Central memory CD4-positive, alpha-beta T cell (primary cell): ENCODE measurements at places on chromosomes 6 and 20.

DNA sequence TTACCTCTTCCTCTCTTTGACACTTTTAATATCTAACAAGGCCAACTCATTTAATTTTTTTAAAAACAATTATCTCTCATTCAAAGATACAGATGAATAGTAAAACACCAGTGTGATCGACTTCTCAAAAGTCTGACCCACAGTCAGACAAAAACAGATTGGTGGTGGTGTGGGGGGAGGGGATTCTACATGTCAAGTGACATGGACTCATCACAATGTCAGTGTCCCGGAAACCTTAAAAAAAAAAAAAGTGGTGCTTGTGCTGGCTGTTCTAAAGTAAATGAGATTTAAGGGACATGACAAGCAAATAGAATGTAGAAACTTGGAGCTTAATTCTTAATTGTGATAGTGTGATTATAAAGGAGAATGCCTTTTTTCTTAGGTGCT lies 16.3 kb upstream of the RFPL4B start:
- no peak for DNase-seq

DNA sequence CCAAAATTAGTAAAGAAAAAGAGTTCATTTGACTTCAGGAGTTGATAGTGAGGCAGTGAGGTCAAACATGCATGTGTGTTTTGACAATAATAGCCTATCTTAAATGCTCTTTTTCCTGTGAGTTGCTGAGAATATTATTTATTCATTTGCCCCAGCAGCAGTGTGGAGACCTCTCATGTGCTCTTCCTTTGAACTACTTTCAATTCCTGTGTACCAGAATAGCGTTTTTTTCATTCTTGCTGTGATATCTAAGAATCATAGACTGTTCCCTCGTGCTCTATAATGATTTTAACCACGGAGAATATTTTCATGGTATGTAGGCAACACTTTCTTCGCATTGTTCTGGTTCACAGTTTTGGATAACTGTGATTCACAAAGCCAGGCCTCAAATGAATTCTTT lies 5.2 kb downstream of the CDYL start:
- no peak for DNase-seq

- no peak for DNase-seq
Observed at GRCh38 chr6:28771401-28772267, 152.2 kb downstream of the TRIM27 start.

DNA sequence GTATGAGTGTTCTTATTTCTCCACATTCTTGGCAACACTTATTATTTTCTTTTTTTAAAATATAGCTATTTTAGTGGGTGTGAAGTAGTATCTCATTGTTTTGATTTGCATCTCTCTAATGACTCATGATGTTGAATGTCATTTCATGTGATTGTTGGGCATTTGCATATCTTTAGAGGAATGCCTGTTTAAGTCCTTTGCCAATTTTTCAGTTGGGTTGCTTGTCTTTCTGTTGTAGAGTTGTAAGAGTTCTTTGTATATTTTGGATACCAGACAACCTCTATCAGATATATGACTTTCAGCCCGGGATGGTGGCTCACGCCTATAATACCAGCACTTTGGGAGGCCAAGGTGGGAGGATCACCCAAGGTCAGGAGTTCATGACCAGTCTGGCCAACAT lies 5.1 kb upstream of the POPDC3 start:
- no peak for DNase-seq
